ENCODE measurements at places on chromosomes 1 and 21.

DNA sequence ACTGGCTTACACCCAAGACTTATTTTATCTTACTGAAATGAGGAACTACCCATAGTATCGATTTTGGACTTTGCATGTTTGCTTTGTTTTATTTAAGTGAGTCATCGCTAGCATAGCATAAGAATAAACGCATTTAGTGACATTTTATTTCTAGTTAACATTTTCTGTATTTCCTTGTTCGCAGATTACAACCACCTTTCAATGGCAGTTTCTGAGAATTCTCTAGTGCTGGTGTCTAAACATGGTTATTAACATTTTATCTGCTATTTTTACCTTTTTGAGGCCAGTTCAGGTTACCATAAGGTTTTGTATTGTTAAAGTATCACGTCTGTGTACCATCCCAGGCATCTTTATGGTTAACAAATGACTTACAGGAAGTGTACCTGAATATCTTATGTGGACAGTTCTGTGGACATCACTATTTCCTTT is 24.5 kb downstream of the EEIG2 start:
- no peak for DNase-seq

DNA sequence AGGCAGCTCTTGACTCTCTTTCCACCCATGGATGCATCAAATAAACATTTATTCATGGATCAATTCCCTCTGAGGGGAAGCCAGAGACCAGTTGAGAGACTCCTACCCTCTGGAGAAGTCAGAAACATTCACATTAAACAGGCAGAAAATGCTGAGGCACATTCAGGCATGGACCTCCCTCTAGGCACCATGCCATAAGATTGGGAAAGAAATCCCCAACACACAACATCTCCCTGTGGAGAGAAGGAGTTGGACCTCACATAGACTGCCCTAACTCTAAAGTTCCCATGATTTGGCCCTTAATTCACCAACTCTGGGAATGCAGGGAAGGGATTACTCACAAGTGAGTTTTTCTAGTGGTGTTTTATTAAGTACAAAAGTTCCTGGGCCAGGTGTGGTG is 415.3 kb upstream of the C1orf87 start:
- no peak for DNase-seq

GRCh38 chr1:101902199-101902598 is 94.5 kb downstream of the OLFM3 start:
- DNase-seq: no peak

GRCh38 chr21:14657241-14658008 is 111.3 kb upstream of the SAMSN1 start:
- DNase-seq: no peak

- no peak for DNase-seq
These were observed 405.1 kb downstream of the VAV3 start for GRCh38 chr1:107559881-107560280.

- no peak for DNase-seq
These were observed 43.3 kb upstream of the LPAR3 start for GRCh38 chr1:84936116-84936810.

DNA sequence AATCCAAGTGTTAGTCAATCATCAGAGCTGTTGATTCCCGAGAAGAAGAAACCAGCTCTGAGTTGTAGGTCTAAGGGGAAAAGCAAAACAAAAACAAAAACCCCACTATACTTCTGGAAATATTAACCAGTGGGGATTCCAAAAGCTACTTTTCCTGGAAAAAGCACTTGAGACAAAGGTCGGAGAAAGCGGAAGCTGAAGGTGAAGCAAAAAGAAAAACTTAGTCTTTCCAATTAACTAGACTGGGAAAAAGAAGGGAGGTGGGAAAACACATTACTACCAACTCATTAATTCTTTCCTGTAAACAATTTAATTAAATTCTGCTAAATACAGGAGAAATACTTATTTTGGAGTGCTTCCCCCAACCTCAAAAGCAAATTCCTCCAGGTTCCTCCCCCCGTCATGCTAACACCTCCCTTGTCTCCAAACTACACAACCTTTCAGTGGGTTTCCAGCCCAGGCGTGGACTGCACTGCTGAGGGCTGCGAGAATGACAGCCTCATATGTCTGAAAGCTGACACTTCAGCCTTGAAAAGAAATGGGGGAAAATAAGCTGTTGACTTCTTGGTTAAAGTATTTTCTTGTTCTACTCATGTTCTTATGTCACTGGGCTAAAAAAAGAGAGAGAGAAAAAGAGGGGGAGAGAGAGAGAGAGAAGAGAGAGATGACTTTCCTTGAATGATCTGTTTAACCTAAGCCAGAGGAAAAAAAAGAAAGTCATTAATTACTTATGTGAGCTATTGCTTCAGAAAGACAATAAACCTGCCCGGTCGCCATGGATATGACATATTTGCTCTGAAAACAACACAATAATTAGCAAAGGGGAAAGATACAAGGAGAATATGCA is 5.1 kb downstream of the CASZ1 start:
- DNase-seq: no peak

- DNase-seq: no peak
These were observed 32.1 kb downstream of the GJA4 start for GRCh38 chr1:34824817-34825454.

DNA sequence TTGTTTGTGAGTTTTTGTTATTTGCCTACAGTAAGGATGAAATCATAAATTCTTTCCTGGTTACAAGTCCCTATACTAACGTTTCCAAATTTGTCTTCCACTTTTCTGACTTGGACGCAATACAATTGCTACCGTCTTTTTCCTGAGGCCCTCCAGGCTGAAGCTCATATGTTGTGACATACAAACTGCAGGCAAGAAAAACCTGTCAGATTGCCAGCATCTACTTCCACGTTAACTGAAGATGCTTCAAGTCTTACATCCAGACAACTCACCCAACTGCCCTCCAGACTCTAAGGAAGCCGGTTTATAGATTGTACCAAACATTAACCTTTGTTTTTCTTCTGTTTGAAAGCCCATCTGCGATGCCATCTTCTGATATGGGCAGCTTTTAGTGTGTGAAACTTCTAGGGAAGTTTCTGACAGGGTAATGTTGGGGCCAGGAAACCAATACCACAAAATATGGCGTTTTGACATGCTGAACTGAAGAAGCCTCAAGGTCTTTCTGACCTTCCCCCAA is 21.4 kb upstream of the RNF11 start:
- DNase-seq: no peak

GRCh38 chr21:35681946-35682345 is 378.4 kb downstream of the SETD4 start:
- no peak for DNase-seq

DNA sequence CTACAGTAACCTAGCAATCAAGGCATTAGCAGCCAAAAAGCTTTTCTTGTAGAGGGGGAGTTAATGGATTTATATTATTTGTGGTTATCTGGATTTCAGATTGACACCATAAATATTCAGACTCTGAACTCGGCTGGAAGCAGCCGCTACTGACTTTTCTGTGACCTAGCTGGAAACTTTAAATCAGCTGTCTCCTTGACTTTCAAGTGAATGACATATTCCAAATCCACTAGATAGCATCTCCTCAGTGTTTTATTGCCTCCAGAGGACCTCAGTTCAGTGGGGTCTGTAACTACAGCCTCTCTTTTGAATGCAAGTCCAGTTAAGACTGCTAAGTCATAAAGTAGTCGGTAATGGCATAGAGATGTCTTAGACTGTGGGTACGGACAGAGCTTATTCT is 448.5 kb downstream of the NUF2 start:
- no peak for DNase-seq

DNA sequence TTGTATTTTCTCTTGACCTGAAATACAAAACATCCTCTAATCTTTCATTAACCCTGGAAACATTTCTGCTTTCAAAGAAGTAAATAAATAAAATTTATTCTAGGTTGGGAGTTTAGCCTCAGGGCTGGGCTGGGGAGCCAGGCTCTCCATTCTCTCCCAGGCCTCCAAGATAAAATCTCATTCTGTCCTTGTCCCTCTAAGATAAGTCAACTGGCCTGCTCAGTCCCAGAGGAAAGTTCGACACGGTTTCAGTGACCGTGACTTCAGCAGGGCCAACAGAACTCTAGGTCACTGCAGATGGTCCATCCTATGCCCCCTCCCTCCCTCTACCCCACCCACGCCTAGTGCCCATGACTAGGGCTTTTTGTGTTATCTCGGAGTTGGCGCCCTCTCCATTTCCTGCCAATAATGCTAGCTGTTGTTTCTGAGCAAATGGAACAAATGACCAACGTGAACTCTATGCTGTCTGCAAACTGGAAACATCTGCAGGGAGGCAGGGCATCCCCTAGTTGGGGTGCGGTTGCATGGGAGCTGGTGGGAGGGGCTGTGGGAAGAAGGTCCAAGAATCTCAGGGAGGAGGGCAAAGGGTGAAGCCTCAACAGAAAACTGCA is 10.1 kb upstream of the ADORA3 start:
- DNase-seq: no peak

GRCh38 chr1:213051881-213052202 is 801 bp downstream of the RPS6KC1 start:
- DNase-seq: no peak

DNA sequence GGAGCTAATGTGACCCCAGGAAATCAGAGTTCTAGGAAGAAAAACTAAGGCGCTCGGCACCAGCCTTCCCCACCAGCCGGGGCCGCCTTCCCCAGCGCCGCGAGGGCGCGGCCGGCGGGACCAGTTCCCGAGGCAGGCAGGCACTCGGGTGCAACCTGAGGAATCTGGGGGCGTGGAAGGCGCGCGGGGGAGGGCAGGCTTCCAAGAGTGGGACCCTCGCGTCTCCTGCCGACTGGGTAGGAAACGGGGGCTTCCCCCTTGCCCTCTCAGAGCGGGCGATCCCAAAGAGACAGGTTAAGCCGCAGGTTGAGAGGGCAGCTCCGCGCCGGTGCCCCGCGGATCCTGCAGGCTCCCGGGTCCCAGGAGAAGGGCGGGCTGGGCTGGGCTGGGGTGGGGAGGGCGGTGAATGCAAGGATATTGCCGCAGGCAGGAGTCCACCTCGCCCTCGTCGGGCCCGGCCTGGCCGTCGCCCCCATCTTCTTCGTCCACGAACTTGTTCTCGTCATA is 431 bp downstream of the ARPC5 start:
- DNase-seq: no peak

GRCh38 chr1:190478149-190479049 is 735 bp upstream of the BRINP3 start:
- DNase-seq: no peak

DNA sequence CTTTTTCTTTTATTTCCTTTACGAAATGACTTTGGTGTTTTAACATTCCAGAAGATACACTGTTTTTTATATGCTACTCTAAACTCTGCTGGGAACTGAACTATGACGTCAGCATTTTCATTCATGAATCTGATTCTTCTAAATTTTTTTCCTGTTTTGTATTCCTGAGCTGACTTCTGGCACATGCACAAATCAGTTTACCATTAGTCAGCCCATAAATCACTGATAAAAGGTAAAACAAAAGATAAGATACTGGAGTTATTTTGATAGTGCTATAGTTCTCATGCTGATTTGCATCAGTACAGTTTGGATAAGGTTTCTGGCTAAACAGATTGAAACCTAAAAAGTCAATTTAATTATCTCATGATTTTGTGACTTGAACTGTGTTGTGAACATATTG is 10.4 kb downstream of the CAMTA1 start:
- DNase-seq: no peak

DNA sequence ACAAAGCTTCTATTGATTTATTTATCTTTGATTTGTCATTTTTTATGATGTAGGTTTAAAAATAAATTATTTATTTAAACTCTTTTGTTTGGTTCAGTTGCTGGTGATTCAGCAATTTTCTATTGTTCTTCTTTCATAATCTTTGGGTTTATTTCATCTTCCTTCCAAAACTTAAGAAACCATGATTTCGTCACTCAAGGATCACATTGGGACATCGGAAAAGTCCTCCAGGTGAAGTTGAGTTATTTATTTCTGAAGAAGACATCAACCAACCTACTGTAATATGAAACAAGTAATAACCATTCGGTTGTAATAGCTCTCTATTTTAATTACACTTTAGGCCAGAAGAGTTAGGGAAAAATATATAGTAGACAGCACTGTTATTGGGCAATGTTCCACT is 23.0 kb upstream of the WLS start:
- DNase-seq: no peak

DNA sequence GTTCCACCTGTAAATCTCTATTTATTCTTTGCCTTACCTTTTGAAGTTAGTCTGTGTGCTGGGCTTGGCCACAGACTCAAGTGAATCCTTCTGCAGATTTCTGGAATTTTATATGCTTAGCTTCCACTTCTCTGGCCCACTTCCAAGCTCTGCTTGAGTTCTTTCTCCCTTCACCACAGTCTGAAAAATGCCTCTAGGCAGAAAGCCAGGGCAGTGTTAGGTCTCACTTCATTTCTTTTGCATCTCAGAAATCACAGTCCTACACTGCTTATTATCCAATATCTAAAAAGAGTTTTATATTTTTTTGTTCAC is 48.9 kb downstream of the INKA2 start:
- DNase-seq: no peak

DNA sequence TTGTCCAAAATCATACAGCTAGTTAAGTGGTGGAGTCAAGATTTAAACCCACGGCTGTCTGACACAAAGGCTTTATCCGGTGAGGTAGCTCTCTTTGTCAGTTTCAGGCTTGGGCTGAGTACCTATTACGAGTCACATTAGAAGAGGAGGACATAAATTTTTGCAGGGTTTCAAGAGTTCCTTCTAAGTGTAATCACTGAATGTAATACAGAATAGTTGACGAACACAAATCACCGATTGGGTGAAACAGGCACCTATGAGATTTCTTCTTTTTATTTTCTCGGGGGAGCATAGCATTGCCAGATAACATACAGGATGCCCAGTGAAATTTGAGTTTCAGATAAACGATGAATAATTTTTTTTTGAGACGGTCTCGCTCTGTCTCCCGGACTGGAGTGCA is 847 bp downstream of the PSMD4 start:
- DNase-seq: no peak

DNA sequence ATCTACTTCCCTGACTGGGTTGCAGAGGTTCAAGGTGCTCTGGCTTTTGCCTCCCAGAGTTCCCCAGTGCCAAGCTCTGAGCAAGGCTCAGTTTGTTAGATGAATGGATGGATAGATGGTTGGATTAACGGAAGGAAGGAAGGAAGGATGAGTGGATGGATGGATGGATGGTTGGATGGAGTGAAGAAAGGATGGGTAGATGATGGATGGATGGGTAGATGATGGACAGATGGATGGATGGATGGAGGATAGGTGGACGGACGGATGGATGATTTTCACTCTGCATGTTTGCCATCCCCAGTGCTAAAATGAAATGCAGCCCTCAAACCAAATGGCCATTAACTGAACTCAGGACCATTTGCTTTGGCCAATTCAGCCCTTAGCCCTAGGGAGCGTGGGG is 27.4 kb upstream of the TENT5C start:
- no peak for DNase-seq

GRCh38 chr21:35081861-35082260 is 32.8 kb upstream of the RUNX1 start:
- DNase-seq: no peak

- no peak for DNase-seq
These were observed 303.3 kb upstream of the PROX1 start for GRCh38 chr1:213684454-213684853.

- DNase-seq: no peak
These were observed 2.2 kb upstream of the FRRS1 start for GRCh38 chr1:99768524-99769245.

DNA sequence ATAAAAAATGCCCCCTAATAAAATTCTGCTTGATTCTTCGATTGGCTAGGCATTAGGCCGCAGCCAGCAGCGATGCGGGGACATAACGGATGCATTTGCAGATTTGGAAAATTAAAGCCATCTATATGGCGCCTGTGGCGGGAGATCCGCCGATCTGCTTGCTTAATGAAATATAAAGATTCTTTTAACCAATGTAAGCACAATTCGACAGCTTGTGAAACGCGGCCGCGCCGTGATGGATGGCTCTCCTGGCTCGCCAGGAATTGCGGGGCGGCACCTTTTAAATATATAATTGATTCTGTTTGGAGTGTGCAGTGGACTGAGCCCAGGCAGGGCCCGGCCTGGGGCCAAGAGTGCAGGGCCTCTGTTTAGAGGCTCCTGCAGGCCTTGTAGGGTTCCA is 8.0 kb downstream of the DMBX1 start:
- DNase-seq: no peak
